ENCODE measurements at places on chromosomes 1 and 21. TPM values are rescaled to one million over a fixed set of nuclear protein-coding genes. Genes with fewer than 3 reads are reported as not detected.
A peak's percentile ranks its signal among the peaks of the same experiment; 100 is the strongest.

- DNase-seq = peak; percentile 65
These were observed 21.5 kb upstream of the LEFTY2 start for GRCh38 chr1:225962440-225962975.

GRCh38 chr1:38584448-38585355 lies 274.9 kb downstream of the RRAGC start:
- DNase-seq = no peak

DNA sequence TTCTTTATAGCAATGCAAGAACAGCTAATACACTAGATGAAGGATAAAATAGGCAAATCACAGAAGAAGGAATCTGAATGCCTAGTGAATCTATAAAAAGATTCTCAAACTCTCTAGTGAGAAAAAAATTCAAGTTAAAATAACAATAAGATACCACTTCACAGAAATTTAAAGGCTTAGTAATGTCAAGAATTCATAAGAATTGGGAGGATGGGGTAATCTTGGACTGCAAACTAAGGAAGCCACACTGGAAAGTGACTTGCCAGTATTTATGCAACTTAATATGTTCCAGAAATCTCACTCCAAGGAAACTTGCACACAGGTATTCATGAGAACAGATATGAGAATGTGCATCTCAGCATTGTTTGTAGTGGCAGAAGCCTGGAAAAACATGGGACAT lies 38.9 kb upstream of the PRRC2C start:
- DNase-seq = no peak

- peak; percentile 97 for DNase-seq
These were observed at the start of gene PDIK1L for GRCh38 chr1:26111530-26112406. Gene PDIK1L, plus strand, starts transcription at chr1:26111824. Its CDS starts 2,485 bp downstream, at chr1:26114309.

- DNase-seq = no peak
These were observed 75.4 kb upstream of the SLC45A1 start for GRCh38 chr1:8242498-8242897.

DNA sequence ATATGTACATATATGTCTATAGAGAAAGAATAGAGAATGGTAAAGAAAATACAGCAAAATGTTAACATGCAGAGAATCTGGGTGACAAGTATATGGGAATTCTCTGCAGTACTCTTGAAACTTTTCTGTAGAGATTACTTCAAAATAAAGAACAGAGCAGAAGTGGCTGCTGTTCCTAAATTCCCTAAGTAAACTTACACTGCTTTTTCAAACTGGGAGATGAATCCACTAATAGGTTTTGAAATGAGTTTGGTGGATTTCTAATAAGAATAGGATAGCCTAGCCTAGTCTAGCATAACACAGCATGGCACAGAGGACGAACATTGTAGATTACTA lies 450 bp upstream of the CR2 start:
- DNase-seq = no peak

GRCh38 chr1:234562334-234562733 lies 47.6 kb downstream of the IRF2BP2 start:
- no peak for DNase-seq

DNA sequence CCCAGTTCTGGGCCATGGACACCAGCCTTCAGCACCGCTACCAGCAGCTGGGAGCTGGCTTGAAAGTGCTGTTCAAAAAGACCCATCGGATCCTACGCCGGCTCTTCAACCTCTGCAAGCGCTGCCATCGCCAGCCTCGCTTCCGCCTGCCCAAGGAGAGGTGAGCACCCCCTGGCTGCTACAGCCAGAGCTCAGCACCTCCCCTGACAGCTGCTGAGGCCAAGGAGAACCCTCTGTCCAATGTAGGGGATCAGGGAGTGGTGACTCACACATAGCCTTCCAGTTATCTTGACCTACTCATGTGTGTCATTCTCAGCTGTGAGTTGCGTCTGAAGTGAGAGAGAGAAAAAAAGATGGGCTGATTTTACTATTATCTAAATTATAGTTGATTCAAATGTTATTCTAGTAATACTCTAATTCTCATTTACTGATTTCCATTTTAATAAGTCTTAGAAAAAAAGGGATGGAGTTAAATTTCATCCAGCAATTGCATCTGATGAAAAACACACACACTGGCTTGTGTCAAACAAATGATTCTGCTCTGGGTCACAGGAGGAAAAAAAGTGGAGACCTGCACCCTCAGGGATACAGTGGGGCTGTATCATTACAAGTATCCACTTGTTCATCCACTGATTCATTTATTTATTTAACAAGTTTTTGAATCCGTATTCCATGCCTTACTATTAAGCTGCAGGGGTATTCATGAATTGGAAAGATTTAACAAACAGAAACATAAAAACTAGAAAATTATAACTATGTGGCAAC lies 108.0 kb downstream of the BRINP2 start:
- DNase-seq = peak; percentile 82

DNA sequence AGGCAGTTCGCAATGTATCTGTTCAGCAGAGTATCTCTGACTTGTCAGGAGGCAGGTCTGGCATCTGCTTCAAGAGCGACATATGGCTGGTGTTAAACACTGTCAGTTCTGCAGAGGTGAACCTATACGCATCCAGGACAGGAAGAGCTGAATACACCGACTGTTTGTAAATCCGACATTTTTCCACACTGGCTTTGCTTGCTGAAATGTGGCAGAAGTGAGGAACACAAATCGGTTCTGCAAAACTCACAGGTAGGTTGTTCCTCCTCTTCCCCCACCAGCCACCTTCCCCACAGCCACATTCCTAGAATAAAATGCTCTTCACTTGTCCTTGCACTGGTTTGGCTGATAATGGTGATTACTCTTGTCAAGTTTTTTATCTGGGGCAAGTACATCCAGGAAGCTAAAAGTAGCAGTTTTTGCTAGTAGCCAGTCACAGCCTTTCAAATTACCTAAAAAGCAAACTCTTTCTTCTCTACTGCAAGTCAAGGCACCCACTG lies 289.2 kb downstream of the GRIK1 start:
- DNase-seq = no peak

The AIRE gene
- not detected for total RNA-seq

DNA sequence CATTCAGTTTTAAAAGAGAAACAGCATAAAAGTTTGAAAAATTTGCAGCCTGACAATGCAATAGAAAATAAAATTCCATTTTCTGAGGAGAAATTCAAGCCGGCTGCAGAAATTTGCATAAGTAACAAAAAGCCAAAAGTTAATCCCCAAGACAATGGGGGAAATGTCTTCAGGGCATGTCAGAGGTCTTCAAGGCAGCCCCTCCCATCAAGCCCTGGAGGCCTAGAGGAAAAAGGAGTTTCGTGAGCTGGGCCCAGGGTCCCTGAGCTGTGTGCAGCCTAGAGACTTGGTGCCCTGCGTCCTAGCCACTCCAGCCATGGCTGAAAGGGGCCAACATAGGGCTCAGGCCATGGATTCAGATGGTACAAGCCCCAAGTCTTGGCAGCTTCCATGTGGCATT lies 74.6 kb downstream of the PIK3R3 start:
- no peak for DNase-seq

DNA sequence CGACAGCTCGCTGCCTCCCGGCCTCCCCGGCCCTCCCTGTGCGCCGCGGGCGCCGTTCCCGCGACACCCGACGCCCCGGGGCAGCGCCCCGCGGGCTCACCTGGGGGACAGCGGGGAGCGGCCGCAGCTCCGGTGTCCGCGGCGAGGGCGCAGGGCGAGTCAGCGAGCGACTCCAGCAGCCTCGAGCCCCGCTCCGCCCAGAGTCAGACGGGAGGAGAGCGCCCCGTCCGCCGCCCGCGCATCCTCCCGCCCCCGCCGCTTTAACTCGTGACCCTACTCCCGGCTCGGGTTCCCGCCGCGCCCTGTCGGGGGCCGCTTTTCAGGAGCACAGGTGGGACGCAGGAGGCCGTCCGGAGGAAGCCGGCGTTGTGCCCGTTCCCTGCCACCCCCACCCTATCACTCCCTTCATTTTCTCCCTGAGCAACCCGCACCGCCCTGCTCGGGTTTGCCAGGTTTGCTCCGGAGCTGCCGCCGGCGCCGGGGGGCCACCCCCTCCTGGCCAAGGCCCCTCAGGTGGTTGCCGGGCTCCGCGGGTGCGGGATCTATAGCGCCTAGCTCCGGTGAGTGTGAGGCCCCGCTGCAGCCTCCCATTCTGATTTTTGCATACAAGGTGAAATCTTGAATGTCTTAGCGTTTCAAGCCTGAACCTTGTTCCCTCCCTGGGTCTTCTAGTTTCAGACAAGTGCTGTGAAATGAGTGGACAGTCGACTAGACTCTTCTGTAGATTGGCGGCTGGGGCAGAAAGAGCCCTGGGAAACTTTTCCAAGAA lies at the start of gene MCOLN3:
MCOLN3 (minus strand) TSS at position 205 of the 769 bp plus-strand sequence. CDS start 3,140 bp downstream, outside the sequence.
- peak; percentile 77 for DNase-seq

- DNase-seq = no peak
These were observed 89.0 kb upstream of the CHODL start for GRCh38 chr21:18155508-18156193.

- DNase-seq = no peak
These were observed 12.7 kb upstream of the S100A8 start for GRCh38 chr1:153403421-153404085.

DNA sequence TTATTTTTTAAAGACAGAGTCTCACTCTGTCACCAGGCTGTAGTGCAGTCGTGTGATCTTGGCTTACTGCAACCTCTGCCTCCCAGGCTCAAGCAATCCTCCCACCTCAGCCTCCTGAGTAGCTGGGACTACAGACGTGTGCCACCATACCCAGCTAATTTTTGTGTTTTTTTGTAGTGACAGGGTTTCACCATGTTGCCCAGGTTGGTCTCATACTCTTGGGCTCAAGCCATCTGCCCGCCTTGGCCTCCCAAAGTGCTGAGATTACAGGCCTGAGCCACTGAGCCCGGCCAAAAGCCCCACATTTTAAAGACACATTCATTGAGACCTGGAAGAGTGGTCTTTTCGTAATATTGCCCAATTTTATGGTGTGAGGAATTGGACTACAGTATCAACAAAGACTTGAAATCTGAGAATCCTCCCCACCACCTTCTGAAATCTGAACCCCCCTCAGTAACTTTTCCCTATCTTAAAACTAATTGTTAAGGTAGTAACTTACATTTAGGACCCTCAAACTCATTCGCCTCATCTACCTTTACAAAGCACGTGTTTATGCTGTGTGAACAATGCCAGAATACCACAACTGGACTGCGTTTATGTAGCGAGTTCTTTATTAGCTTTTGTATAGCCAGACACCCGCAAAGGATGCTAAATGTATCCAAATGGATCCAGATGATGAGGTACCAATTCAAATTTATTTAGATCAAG lies 2.7 kb downstream of the ERRFI1 start:
- DNase-seq = no peak

The BGLAP gene
- not detected for total RNA-seq

GRCh38 chr1:34268311-34268954 lies 91.7 kb downstream of the C1orf94 start:
- peak; percentile 96 for DNase-seq

DNA sequence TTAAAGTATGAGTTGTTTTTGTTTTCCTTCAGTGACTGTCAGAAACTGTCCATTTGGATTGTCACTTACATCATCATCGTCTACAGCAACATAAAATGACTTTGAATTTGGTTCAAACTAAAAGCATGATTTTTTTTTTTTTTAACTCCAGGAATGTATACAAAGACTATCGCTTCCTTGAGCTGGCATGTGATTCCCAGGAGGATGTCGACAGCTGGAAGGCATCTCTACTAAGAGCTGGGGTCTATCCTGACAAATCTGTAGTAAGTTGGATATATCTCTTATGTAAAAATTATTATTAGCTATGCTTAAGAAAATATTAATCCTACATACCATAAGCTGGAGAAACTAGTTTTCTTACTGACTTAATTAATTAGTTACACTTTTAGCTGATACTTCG lies 111.9 kb upstream of the C1orf105 start:
- DNase-seq = no peak

GRCh38 chr1:73205294-73205973 lies 923.1 kb upstream of the NEGR1 start:
- DNase-seq = no peak

DNA sequence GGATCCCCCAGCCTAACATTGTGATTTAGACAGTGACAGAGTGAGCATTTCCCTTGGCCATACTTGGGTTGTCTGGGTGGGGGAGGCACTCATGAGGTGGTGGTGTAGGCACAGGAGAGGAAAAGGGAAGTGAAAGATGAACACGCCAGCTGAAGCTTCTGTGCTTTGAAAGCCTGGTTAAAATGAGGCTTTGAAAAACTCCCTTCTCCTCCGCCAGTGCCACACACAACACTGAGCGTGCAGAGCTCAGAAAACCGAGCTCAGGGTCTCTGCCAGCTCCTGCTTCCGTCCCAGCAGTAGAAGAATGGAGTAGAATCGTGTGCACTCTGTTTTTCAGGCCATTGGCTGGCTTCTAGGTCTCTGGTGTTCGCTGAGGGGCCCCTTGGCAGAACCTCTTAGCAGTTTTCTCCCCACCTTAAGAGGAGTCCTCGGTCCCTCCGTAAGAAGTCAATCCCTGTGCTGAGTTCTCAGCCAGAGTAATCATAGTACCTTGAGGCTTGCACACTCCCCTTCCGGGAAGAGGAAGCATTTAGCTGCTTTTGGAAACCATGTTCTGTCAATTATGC lies 12.9 kb downstream of the PLEKHM2 start:
- no peak for DNase-seq

DNA sequence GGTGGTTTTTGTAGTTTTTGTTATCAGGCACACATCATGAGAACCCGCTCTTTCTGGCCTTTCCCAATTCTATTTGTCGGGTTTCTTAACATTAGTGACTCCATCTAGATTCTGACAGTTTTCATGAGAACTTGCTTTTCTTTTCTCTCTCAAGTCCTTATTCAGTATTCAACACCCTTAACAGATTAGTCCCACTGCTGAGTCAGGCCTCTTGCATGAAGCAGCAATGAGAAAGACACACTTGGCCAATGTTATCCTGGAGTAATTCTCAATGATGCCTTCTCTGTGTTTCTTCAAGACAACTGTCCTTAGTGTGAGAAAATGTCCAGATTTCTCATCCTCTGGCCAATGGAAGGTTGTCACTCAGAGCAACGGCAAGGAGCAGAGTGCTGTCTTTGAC lies 11.3 kb downstream of the FMO2 start:
- DNase-seq = no peak

The LAX1 gene
- total RNA-seq = not detected

DNA sequence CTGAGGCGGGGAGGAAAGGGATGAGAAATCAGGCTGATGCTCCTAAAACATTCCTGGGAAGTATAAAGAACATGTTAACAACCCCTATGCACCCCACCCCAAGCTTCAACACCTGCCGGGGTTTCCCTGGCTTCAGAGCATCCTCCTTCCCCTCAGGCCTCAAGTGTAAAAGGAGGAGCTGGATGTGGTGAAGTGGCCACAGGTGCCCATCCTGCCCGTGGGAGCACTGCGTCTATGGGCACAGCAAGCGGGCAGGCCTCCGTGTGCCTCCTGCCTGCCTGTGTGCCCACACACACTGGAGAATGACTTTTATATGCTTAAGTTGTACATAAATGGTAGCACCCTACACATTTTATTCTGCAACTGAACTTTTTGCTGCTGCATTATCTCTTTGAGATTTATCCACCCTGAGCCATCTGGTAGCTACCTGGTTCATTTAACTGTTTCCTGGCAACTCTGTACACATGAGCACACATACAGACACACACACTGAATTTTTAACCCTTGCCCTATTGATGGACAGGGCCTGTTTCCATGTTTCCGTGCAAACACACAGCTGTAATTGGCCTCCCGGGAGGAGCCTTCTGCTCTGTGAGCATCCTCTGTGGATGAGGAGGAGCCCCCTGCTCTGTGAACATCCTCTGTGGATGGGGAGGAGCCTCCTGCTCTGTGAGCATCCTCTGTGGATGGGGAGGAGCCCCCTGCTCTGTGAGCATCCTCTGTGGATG lies 13.4 kb upstream of the FTCD start:
- peak; percentile 4 for DNase-seq

The RPTN gene
- not detected for total RNA-seq

- peak; percentile 95 for DNase-seq
These were observed 29.1 kb upstream of the A3GALT2 start for GRCh38 chr1:33349778-33350610.

The TMEM125 gene
- not detected for total RNA-seq

- DNase-seq = no peak
These were observed 23.7 kb downstream of the PSMG1 start for GRCh38 chr21:39159342-39160063.

The WDR64 gene
- not detected for total RNA-seq

The TEX38 gene
- total RNA-seq = not detected
